Fibroblast of skin of scalp (primary cell): ENCODE measurements at places on chromosomes 6 and 20.

GRCh38 chr6:11328613-11329247 lies 96.3 kb upstream of the NEDD9 start:
- peak; percentile 76 for DNase-seq

GRCh38 chr6:157510323-157511188 lies 129.6 kb downstream of the ZDHHC14 start:
- DNase-seq, result no peak

- no peak for DNase-seq
These were observed 125.0 kb upstream of the CD93 start for GRCh38 chr20:23211164-23211563.

GRCh38 chr6:45728674-45729073 lies 287.0 kb downstream of the CLIC5 start:
- peak; percentile 82 for DNase-seq

GRCh38 chr6:14765721-14766390 lies 480.0 kb upstream of the JARID2 start:
- no peak for DNase-seq

DNA sequence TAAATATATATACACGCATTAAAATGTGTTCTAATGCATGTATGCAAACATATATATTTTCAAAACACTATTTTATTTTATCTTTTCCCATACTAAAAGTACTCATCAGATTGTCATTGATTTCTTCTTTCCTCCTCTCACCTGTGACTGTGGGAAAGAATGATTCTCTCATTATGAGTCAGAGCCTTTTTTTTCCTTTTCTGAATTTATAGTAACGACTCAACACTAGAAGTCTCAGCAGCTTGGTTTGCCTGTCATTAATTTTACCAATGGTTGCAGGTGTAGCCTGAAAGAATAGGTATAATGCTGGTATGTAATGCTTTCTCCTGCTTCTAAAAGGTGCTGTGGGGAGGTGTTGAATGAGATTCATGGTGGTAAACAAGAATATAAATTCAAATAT lies 328.7 kb downstream of the UTRN start:
- DNase-seq, result no peak

DNA sequence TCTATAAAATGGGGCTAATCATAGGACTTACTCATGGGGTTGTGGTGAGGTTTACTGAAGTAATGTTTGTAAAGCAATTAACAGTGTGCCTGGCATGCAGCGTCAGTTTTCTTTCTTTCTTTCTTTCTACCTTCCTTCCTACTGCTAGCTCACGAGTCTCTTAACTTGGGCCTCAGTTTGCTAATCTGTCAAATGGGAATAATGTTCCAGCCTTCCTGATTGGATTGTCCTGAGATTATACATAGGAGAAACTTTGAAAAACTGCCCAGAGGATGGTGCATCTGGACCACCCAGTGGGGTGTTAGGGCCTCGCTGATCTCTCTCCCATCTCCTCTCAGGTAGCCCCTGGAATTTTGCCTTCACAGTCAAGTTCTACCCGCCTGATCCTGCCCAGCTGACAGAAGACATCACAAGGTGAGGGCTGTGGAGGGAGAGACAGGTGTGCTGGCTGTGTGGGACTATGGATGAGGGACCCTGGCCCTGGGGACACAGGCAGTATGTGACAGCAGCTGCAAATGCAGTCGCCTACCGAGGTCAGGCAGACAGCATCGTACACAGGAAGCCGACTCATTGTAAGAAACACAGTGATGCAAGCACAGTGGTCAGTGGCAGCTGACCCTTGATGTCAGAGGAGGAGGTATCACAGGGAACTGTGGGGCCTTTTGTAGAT lies 27.5 kb downstream of the EPB41L1 start:
- peak; percentile 7 for DNase-seq

GRCh38 chr6:65135567-65135966 lies 571.5 kb downstream of the EYS start:
- DNase-seq, result no peak

- DNase-seq, result peak; percentile 61
These were observed 224.5 kb upstream of the AGPAT4 start for GRCh38 chr6:161498359-161498758.

GRCh38 chr20:49983123-49983847 lies 505 bp downstream of the SNAI1 start:
- DNase-seq, result no peak

- DNase-seq, result no peak
These were observed 20.5 kb downstream of the SPDEF start for GRCh38 chr6:34535646-34536045.

DNA sequence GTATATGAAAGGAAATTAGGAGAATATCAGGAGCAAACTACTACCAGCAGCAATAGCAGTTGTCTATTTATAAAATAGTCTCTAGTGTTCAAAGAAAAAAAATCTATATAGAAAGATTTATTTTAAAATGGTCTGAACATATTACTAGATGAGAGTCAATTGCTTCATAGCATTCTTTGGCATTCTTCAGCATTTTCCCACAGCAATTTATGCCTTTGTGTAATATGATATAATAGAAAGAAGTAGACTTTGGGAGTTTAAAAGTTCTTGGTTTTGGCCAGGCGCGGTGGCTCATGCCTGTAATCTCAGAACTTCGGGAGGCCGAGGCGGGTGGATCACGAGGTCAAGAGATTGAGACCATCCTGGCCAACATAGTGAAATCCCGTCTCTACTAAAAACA lies 157.0 kb upstream of the PLN start:
- peak; percentile 41 for DNase-seq

DNA sequence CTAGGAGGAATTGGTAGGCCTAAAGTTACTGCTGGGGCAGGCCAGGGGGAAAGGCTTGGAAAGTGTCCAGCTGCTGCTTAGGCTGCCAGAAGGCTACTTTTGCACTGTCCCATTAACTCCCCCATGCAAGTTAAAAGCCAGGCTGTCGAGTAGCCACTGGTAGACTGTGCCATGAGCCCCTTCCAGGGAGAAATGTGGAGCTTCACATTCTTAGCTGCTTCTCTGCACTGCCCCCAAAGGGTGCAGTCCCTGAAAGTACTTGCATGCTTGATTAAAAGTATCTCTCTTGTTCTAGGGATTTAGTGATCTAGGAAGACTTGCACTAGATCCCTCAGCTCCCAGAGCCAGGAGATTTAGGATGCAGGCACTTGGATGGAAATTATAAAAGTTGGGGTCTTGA lies 57.3 kb downstream of the CDC5L start:
- DNase-seq, result no peak

DNA sequence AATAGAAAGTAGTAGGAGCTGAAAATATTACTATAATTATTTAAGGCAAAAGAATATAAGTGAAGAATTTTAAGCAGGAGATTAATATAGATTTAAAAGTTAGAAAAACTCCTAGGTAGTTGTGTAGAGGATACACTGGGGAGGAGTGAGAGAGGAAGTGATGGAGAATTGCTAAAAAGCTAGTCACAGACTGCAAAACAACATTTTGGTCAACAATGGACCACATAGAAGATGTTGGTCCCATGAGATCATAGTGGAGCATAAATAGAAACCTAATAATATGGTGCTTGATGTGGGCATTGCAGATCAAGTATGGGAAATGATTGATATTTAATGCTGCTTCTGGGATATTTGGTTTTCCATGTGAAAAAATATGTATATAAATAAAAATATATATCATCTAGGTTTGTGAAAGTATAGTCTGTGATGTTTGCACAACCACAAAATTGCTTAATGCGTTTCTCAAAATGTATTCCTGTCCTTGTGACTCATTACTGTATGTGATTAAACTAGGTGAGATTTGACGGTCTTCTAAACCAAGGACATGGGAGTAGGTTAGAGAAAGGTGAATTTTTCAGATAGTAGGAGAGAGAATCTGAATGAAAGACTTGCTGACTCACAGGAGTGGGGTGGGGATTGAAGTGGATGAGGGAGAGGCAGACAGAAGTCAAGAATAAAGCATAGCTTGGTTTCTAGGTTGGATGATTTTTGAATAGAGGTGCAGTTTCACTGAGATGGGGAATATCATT lies 174.0 kb downstream of the BCKDHB start:
- peak; percentile 50 for DNase-seq

DNA sequence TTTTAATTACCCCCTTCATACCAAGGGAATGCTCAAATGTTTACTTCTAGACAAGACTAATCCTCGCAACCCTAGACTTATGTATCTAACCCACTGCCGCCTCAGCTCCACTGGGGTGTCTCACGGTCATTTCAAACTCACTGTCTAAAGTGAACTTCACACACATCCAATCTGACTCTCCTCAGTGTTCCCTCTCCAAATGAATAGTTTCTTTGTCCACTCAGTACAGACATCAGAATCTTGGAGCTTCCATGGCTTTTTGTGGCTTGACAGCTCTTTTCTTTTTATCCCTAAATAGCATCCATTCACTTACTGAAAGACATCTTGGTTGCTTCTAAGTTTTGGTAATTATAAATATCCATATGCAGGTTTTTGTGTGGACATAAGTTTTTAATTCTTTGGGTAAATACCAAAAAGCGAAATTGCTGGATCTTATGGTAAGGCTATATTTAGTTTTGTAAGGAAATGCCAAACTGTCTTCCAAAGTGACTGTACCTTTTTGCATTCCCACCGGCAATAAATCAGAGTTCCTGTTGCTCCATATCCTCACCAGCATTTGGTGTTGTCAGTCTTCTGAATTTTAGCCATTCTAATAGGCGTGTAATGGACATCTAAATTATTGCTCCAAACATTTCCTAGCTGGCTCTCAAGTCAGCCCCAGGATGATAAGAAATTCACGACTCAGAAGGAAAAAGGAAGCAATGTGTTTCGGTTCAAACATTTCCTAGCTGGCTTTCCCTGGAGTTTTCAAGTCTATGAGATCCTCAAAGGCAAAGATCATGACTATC lies 73.1 kb downstream of the DNAAF9 start:
- DNase-seq, result no peak

GRCh38 chr20:53980031-53980465 lies 90.3 kb downstream of the BCAS1 start:
- DNase-seq, result no peak

GRCh38 chr6:139148557-139149235 lies 13.8 kb downstream of the HECA start:
- no peak for DNase-seq

- no peak for DNase-seq
These were observed 119.0 kb upstream of the RNF24 start for GRCh38 chr20:4134355-4134834.

DNA sequence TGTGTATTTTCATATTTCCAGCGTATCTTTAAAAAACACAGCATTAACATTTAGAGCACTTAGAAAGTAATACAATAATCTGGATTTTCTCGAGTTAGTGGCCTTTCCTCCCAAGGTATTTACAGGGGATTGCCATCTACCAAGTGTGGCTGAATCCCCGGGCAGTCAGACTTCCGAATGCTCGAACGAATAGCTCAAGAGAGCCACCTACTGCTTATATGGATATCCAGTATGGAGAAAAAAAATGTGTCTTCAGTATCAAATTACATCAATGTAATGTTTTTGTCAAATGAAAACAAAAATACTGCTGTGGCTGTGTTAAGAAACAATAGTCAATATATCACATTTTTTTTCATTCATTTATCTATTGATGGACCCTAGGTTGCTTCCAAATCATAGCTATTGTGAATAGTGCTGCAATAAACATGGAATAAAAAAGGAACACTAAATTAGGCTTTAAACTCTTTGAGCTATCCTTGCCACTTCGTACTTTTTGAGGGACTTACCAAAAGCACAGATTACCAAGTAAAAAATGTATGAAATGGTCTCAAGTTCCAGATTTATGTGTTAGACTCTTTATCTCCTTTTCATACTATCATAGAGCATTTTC lies 654.5 kb upstream of the PTCHD4 start:
- peak; percentile 64 for DNase-seq

- DNase-seq, result no peak
These were observed 4.7 kb downstream of the MAPK14 start for GRCh38 chr6:36032261-36032660.

- no peak for DNase-seq
These were observed 392.4 kb upstream of the SOX4 start for GRCh38 chr6:21201187-21201586.

DNA sequence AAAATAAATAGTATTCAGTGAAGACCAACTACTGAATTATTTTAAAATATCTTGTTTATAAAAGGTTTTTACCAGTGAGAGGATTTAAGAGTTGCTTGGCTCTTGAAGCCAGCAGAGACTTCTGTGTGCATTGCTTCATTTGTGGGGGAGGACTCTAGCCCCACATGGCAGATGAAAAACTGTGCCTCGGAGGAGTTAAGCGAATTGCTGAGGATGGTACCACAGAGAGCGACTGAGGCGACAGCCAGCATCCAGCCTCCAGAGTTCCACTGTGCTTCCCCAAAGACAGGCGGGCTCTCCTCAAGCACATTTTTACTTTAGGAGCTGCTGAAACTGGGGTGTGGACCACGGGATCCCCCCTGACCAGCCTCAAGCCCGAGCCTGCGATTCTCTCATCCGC lies 80.7 kb downstream of the THBS2 start:
- no peak for DNase-seq

- DNase-seq, result no peak
These were observed 14.0 kb downstream of the SGK1 start for GRCh38 chr6:134303891-134304290.

- no peak for DNase-seq
These were observed 20.8 kb downstream of the ULBP3 start for GRCh38 chr6:150048099-150048498.

GRCh38 chr6:12594530-12594893 lies 122.1 kb upstream of the PHACTR1 start:
- no peak for DNase-seq

DNA sequence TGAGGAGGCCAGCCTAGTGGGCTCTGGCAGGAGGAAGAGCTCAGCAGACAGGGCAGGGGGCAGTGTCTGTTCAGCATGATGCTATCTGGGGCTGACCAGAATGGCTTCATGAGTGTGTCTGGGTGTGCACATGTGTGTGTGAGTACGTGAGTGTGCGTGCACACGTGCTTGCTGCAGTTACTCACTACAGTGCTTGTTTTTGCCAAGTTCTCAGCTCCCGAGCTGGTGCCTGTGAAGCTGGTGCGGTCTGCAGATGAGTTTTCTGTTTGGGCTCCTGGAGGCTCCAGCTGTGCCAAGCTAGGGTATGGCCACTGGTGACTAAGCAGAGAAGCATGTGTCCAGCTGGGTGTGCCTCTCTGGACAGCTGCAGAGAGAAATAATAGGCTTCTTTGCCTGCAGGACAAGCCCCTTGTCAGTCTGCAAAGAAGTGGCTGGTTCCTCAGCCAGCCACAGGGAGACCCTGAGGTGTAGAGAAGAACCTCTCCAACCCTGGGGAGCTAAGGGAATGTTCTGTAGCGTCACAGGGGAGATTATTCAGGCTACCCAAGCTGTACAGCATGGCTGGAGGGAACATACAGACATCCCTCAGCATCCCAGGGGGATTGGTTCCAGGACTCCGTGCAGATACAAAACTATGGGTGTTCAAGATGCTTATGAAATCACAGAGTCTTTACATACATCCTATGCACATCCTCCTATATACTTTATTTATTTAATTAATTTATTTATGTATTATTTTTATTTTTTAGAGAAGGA lies 40.2 kb upstream of the FAM50B start:
- DNase-seq, result peak; percentile 90
